ENCODE measurements at places on chromosomes 13 and 19. TPM values are rescaled to one million over a fixed set of nuclear protein-coding genes. Genes with fewer than 3 reads are reported as not detected.

The MAP4K1 gene
- total RNA-seq: 2.2 TPM

The APOE gene
- total RNA-seq: 28.2 TPM

The C19orf53 gene
- 22.6 TPM for total RNA-seq

The SIGLEC10 gene
- total RNA-seq: 0.85 TPM

The AP1M2 gene
- total RNA-seq: 9.4 TPM

The MBD3L3 gene
- total RNA-seq: not detected

The UBE2L5 gene
- total RNA-seq: 0.21 TPM

The TMEM255B gene
- 4.9 TPM for total RNA-seq

The URI1 gene
- total RNA-seq: 111 TPM

The FNDC3A gene
- 109 TPM for total RNA-seq

The FUT6 gene
- total RNA-seq: not detected

The ZNF587 gene
- 45.4 TPM for total RNA-seq

The LGALS7B gene
- total RNA-seq: 1.2 TPM

The PAK4 gene
- 7.8 TPM for total RNA-seq

The IGFL1 gene
- total RNA-seq: not detected

The CBARP gene
- total RNA-seq: 0.53 TPM

The WDR87 gene
- total RNA-seq: not detected

The LPAR6 gene
- total RNA-seq: 92.7 TPM

The CYP2A6 gene
- total RNA-seq: not detected

The C19orf18 gene
- 1.0 TPM for total RNA-seq

The FCHO1 gene
- total RNA-seq: 1.4 TPM

The DHDH gene
- 0.37 TPM for total RNA-seq

The F2RL3 gene
- total RNA-seq: 0.63 TPM

The ICAM5 gene
- total RNA-seq: 0.53 TPM

The KASH5 gene
- not detected for total RNA-seq

The KIR2DL4 gene
- not detected for total RNA-seq

The SERPINE3 gene
- 0.16 TPM for total RNA-seq

The ELAVL3 gene
- 0.90 TPM for total RNA-seq

The ECSIT gene
- 19.0 TPM for total RNA-seq

The DENND1C gene
- total RNA-seq: 0.63 TPM

The FCGBP gene
- 7.7 TPM for total RNA-seq

The ACOD1 gene
- total RNA-seq: not detected

The SPACA4 gene
- total RNA-seq: not detected

The U2AF1L4 gene
- total RNA-seq: 9.6 TPM

The MCF2L gene
- total RNA-seq: 15.3 TPM

The UPF1 gene
- 34.4 TPM for total RNA-seq

The MUC16 gene
- total RNA-seq: under 0.01 TPM

The NUP62 gene
- 22.7 TPM for total RNA-seq

The NLRP11 gene
- not detected for total RNA-seq

The SPHK2 gene
- total RNA-seq: 4.9 TPM

The ZNF763 gene
- total RNA-seq: 6.1 TPM

The PSG11 gene
- total RNA-seq: not detected
